ENCODE measurements at places on chromosomes 2 and 18. TPM values are rescaled to one million over a fixed set of nuclear protein-coding genes. Genes with fewer than 3 reads are reported as not detected.

Gene UGT1A5
- total RNA-seq = 21.3 TPM

Gene LAMA1
- 2.7 TPM for total RNA-seq

Gene ZC3H6
- total RNA-seq = 18.9 TPM

Gene SLC40A1
- total RNA-seq = 39.9 TPM

Gene KLHL30
- 2.2 TPM for total RNA-seq

Gene GCKR
- 1.9 TPM for total RNA-seq

Gene TIGD1
- 7.9 TPM for total RNA-seq

Gene RAB31
- total RNA-seq = 46.0 TPM

Gene REV1
- total RNA-seq = 99.6 TPM

Gene ZNF519
- 13.2 TPM for total RNA-seq

Gene IWS1
- 43.5 TPM for total RNA-seq

Gene RAPH1
- total RNA-seq = 71.6 TPM

DNA sequence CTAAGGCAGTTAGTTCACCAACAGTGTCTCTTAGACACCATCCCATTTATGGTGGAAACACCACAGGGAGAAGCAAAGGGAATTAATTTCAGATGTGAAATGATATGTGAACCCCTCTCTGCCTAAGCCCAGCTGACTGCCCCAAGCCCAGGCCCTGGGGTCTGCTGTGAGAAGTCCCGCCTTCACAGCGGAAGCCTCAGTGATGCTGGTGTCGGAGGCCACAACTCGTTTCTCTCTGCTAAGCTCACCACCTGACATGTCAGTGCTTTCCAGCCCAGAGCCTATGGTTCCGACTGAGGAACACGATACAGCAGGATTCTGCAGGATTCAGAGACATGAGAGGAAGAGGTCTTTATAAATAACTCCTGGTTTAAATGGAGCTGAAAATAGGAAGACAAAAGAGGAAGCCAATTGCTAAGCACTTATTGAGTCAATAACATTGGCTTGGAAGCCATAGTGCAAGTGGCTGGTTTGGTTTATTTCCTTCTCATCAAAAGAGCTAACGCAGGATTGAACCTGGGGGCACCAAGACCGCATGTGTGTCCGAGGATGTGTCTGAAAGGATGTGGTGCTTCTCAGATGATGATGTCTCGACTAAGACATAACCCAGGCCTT, 21.9 kb upstream of the LOXHD1 start:
- no peak for DNase-seq

- DNase-seq = peak; percentile 78
These were observed 120.4 kb downstream of the RNF144A start for GRCh38 chr2:7037340-7038333.

DNA sequence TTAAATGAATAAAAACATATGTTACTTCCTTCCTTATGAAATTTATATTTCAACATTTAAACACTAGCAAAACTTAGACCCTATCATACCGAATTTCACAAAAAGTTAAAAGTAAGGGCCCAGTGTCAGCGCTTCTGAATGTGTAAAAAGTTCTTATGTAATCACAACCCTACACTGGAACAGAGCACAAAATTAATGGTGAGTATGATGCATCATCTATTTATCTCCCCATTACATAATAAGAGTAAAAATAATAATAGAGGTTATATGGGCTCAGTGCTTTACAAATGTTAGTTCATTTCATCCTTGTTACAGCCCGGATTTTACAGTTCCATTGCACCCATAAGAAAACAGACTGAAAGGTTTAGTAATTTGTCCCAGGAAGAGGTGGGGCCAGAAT, 144.9 kb upstream of the POU3F3 start:
- no peak for DNase-seq

GRCh38 chr2:206800506-206801417, 35.4 kb downstream of the FASTKD2 start:
- DNase-seq = peak; percentile 71

- DNase-seq = no peak
These were observed 313.8 kb downstream of the MTX2 start for GRCh38 chr2:176582990-176583481.

DNA sequence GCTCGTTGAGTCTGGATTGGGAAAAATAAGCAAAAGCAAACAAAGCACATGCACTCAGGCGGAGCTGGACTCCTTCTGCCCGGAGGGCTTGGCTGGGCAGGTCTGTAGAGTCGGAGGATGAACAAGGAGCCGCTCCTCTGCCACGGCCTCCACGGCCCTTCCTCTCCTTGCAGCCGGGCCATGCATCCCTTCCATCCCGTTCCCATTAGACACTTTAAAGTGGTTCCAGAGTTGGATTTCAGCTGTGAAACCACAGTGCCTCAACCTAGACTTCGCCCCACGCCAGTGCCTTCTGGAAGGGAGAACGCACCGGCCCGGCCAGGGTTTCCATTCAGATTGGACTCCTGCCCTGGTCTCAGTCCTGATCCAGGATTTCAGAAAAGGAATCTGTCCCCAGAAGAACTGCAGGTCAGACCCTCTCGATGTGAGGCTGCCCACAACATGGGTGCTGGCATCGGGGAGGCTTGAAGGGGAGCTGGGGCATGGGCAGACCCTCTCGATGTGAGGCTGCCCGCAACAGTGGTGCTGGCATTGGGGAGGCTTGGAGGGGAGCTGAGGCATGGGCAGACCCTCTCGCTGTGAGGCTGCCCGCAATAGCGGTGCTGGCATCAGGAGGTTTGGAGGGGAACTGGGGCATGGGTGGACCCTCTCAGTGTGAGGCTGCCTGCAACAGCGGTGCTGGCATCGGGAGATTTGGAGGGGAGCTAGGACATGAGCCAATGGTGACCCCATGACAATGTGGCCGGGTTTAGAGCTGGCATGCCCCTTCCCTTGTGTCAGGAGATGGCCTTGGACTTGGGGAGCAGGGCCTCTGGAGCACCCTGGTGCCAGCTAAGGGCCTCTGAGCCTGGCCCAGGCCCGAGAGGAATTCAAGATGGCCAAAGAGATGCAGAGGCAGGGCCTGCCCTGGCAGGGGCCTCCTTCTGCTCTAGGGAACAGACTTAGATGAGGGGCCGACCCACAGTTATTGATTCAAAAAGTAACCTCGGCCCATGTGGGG, 304.5 kb downstream of the NDUFA10 start:
- DNase-seq = peak; percentile 27

- no peak for DNase-seq
These were observed 12.6 kb downstream of the BCL2 start for GRCh38 chr18:63306819-63307550.

DNA sequence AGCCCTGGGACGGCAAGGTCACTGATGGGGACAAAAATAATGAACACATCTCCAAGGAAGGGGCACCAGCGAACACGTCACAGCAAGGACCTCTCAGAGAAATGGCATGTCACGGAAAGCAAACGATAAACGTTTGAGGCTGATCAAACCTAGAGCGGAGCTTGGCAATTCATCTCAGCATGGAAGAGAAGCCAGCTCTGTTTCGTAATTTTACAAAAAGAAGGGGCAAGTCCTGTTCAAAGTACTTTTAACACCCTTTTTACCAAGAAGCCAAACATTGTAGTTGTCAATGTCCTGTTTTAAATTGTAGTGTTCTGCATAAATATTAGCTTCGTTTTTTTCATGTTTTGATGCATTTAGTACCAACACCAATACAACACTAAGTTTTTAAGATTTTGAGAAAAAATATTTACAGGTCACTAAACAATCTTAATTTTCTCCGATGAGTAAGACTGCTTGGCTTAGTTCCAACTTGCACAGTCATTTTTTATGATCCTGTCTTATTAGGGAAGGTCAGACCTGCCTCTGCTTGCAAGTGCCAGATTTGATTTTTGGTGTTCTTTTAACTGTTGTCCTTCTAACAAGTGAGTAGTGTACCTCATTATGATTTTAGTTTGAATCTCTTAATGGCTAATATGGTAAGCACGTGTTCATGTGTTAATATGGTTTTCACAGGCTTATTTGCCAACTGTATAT, 818.5 kb upstream of the SALL3 start:
- DNase-seq = no peak

GRCh38 chr2:6792883-6793282, 72.8 kb downstream of the CMPK2 start:
- DNase-seq = no peak

DNA sequence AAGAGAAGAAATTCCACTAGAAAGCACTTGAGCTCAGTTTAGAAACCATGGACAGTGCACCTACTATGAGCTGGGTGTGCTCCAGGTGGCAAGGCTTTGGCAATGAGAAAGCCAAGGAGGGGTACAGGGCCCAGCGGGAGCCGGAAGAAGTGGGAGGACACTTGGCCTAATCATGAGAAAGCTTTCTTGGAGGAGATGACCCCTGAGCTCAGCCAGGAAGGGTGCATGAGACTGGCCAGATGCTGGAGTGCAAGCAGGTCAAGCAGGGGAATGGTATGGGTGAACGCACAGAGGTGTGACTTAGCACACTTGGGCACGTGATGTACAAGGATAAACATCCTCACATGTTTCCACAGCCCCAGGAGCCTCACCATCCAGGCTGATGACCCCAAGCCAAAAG, 97.2 kb upstream of the GLI2 start:
- no peak for DNase-seq

DNA sequence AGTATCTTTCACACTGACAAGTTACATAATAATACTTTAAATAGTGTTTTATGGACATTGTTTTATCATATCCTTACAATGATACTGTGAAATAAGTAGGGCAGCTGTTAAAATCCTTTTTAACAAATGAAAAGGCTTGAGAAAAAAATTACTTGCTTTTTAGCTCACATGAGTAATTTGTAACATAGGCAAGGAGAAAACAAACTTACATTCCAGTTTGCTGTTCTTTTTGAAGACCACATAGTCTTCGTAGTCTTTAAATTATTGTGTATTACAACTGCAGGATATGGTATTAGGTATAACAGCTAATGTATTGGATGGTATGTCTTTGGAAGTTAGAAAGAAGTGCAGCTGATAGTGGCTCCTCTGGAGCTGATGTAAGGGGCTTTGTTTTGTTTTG, 130.8 kb downstream of the COMMD1 start:
- no peak for DNase-seq

- no peak for DNase-seq
These were observed 60.2 kb downstream of the EIF5B start for GRCh38 chr2:99397266-99397920.

GRCh38 chr2:84876369-84876768, 4.5 kb downstream of the TRABD2A start:
- no peak for DNase-seq

- DNase-seq = no peak
These were observed 1115.3 kb downstream of the LRP1B start for GRCh38 chr2:141015341-141016047.

DNA sequence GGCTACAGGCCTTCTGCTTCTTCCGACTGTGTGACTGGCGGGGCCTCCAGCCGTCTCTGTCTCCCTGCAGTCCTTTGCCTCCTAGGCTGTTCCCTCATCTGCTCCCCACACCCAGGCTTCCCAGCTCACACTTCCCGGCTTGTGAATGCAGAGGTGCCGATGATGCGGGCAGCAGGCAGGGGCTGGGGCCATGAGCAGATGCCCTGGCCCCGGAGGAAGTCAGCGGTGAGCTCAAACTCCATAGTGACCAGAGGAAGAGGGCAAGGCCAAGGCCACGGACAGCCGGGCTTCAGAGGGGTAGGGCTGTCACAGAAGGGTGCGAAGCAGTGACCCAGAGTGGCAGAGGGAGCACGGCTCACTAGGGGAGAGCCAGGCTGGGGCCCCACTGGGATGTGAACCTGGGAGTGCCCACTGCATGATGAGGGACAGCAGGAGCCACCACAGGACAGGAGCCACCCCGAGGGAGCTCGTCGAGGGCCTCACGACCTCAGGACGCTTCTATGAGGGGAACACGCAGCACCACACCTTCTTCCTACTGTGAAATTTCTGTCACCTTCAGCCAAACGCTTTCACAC, 515.9 kb downstream of the EIPR1 start:
- DNase-seq = no peak

- DNase-seq = no peak
These were observed 156.8 kb upstream of the RBMS1 start for GRCh38 chr2:160650196-160651118.

GRCh38 chr18:35029103-35029502, 12.1 kb upstream of the MAPRE2 start:
- DNase-seq = no peak

DNA sequence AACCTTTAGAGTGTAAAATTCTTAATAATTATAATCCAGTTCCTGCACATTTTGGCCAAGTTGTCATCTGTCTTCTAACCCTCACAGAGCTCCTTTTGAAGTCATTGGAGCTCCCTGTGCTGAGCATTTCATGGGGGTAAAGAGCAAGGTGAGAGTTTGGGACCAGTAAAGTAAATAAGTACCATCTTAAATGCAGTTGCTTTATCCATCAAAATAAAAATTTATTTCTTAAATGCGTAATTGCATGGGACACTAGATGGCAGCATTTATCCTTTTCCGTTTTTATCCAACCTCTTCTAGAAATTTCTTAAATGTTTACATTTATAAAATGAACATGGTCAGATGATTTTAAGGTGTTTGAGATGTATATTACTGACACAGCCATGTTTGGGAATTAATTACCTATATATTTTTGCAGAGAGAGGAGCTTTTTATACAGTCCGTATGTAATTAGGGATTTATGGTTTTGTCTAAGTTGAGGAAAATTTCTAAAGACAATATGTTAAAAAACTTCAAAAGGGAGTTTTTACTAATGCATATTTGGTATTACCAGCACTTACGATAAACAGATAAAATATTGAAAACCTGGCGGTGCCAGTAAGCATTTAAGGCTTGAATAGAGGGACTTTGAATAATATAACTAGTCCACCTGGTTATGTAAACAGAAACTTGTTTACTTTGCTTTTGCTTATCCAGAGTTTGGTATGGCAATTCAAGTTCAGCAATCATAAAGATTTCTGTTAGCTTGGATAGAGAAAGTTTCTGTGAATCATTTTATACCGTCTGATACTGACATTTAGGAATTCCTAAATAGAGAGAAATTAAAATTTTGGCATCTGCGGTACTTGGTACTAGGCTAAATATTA, 54.5 kb downstream of the ACSL3 start:
- no peak for DNase-seq

DNA sequence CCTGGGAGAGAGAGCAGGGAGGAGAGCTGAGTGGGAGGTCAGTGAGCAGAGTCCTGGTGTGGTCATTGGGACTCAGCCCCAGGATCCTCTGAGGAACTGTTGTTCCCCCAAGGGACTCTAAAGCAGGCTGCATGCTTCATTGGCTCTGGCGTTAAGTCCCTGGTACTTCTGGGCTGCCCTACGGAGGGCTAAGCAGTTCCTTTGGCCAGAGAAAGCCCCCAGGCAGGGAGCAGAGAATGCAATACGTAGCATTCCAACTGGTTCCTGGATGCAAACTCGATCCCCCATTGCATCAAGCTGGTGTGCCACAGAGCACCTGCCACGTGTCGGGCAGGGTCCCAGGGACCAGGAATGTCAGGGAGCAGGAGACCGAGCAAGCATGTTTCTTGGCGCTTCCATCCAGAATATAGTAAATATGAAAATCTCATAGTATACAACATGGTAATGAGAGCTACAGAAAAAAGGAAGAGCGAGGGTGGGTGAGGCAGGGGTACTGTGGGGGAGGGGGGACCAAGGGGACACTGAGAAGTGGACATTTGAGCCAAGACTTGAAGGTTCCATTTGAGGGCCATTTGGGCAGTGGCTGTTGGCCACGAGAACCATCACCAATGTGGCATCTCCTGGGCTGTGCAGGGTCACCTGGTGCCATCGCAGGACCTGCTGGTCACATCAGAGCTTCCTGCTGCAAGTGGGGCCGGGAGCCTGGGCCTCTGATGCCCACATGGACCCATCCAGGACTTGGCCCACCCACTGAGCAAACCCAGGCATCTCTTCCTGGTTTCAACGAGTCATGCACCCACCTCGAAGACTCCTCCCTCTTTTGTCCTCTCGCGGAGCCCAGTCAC, 160.4 kb downstream of the ASB1 start:
- peak; percentile 38 for DNase-seq

- no peak for DNase-seq
These were observed 445.4 kb downstream of the NBAS start for GRCh38 chr2:15115776-15116175.

Measured in ureter (tissue), 1 donor.